Fibroblast of the conjunctiva (primary cell): ENCODE measurements at places on chromosomes 1 and 21.

GRCh38 chr1:22318279-22318981 is 133.2 kb upstream of the ZBTB40 start:
- DNase-seq: no peak

- DNase-seq: no peak
Measured at GRCh38 chr1:60695716-60696171, 386.6 kb upstream of the NFIA start.

- no peak for DNase-seq
Measured at GRCh38 chr1:18319099-18319498, 161.6 kb upstream of the KLHDC7A start.

DNA sequence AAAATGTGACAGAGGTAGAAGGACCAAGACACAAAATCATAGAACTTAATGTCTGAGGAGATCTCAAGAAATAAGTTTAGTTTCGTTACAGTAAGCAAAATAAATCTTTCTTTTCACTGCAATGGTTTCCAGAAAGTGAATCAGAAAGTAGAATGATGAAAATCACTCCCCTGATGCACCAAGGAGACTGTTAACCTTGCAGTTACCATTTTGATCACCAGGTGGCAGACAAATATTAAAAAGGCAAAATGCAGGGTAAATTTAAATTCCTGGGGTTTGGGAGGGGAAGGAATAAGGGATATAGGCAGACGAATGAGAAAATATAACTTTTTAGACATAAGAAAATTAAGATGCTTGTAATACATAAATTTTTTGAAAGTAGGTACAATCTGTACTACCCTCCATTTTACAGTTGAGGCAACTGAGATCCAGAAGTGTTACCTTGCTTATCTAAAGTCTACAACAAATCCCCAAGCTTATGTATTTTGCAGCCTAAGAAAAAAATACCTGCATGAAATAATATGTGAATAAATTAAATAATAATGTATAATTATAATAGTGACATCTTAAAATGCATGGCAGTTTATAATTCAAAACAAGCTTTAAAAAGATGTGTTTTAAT is 253.2 kb downstream of the CRB1 start:
- peak; percentile 12 for DNase-seq

- DNase-seq: peak; percentile 82
Measured at GRCh38 chr1:37553927-37554808, at the start of gene SNIP1. TSS of gene SNIP1 (minus strand) at chr1:37554293. CDS start at chr1:37554229, 64 bp downstream.

- no peak for DNase-seq
Measured at GRCh38 chr1:220983877-220984635, 104.8 kb downstream of the HLX start.

GRCh38 chr1:27070390-27071048 is 57.9 kb upstream of the TENT5B start:
- no peak for DNase-seq

GRCh38 chr1:220747437-220748088 is 559 bp upstream of the MTARC2 start:
- no peak for DNase-seq
